ENCODE measurements at places on chromosomes 5 and 9.

- DNase-seq, result no peak
These were observed 404.4 kb downstream of the CYLC2 start for GRCh38 chr9:103399535-103399934.

GRCh38 chr9:129549139-129549538, 71.8 kb downstream of the C9orf50 start:
- no peak for DNase-seq

GRCh38 chr5:66633754-66634153, 37.6 kb downstream of the MAST4 start:
- no peak for DNase-seq

- no peak for DNase-seq
These were observed 265.8 kb downstream of the MED10 start for GRCh38 chr5:6112538-6112937.

- DNase-seq, result no peak
These were observed 2.6 kb upstream of the GCNT1 start for GRCh38 chr9:76456202-76456926.

GRCh38 chr9:77789891-77790290, 141.8 kb upstream of the GNA14 start:
- no peak for DNase-seq

- DNase-seq, result no peak
These were observed 301.3 kb upstream of the SGCD start for GRCh38 chr5:156025656-156026055.

DNA sequence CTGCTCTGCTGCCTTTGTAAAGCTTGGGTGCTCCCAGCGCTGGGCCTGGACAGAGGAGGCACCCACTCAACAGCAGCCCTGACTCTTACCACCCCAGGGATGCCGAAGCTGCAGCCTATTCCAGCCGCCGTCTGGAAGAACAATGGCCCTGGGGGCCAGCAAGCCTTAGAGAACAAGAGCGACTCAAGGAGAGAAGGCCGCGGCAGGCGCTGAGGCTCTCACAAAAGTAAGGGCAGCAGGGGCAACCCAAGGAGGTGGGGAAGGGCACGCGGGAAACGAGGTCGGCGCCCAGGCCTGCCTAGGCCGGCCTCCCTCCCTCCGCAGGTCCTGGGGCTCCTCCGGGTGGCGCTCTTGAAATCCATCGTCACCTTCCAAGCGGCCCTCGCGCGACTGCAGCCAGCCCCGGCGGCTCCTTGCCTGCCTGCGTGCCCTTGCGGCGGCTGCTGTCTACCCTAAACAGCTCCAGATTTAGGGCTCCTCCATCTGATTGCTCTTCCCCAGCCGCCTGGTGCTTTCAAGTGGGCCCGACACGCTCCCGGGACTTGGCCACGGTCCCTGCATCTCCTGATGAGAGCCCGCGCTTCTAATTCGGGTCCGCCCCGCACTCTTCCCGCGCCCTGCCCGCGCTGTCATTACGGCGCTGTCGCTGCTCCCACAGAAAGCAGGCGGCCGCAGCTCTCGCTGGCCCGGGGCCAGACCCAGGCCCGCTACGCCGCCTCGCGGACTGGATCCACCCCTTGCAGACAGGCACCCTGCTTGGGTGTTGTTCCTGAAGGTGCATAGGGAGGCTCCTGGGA, 213.3 kb downstream of the SEMA6A start:
- DNase-seq, result no peak

- DNase-seq, result no peak
These were observed 500.7 kb downstream of the TLE4 start for GRCh38 chr9:80072451-80072850.

DNA sequence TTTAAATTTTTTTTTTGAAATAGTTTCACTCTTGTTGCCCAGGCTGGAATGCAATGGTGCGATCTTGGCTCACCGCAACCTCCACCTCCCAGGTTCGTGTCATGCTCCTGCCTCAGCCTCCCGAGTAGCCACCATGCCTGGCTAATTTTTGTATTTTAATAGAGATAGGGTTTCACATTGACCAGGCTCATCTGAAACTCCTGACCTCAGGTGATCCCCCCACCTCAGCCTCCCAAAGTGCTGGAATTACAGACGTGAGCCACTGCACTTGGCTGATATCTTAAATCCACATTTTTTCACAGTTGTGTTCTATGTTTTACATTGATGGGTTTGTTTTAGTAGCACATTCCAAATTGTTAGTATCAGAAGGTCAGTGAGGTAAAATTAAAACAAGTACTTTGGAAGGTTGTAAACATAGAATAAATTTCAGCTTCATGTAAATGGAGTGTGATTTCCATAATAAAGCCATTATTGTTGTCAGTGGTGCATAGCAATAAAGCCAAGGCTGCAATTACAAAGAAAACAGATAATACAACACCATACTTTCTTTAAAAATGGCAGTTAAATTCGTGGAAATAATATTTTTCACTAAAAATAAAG, 287.2 kb downstream of the ARRDC3 start:
- no peak for DNase-seq

DNA sequence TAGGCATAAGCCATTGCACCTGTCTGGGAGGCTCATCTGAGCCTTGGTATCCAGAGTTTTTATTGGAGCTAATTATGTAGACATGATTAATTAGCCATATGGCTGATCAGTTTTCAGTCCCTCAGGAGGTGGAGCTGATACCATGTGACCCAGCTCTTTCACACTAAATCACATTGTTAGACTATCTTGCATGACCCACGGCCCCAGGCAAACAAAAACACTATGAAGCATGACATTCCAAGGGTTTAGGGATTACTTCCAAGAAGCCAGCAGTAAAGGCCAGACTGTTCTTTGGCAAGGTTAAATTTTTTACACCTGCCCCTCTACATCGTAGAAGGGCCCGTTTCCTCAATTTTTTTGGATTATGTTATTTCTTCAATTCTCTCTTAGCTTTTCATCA, 5.0 kb upstream of the C5orf24 start:
- DNase-seq, result no peak

- DNase-seq, result no peak
These were observed 18.0 kb upstream of the VLDLR start for GRCh38 chr9:2603621-2604020.

- DNase-seq, result peak; percentile 24
These were observed 194.2 kb upstream of the HAPLN1 start for GRCh38 chr5:83914662-83915418.

GRCh38 chr5:58268268-58268667, 191.6 kb downstream of the PLK2 start:
- no peak for DNase-seq

DNA sequence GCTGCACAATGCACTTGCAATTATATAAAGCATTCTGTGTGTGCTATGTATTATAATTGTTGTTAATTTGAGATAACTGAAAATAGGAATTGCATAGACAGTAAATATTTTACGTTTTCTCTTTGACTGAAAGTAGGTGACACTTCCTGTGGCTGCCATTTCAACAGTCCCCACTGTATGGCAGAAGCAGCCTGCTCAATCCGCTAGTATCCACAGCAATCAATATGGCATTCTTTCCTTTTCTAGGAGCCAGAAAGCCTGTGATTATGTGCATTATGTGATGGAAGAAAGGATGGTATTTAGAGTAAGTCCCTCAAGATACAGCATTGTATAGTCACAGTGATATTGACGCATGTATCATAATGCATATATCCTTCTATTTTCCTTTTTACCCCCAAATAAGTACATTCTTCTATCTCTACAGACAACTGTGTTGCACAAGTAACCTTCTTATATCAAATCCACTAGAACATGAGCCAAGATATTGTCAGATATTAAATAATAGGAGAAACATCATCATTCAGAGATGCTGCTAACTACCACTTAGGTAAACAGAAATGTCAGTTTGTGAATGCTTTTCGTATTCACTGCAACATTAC, 59.7 kb downstream of the CARTPT start:
- peak; percentile 30 for DNase-seq

GRCh38 chr5:39214912-39215709, 4.3 kb downstream of the FYB1 start:
- no peak for DNase-seq

DNA sequence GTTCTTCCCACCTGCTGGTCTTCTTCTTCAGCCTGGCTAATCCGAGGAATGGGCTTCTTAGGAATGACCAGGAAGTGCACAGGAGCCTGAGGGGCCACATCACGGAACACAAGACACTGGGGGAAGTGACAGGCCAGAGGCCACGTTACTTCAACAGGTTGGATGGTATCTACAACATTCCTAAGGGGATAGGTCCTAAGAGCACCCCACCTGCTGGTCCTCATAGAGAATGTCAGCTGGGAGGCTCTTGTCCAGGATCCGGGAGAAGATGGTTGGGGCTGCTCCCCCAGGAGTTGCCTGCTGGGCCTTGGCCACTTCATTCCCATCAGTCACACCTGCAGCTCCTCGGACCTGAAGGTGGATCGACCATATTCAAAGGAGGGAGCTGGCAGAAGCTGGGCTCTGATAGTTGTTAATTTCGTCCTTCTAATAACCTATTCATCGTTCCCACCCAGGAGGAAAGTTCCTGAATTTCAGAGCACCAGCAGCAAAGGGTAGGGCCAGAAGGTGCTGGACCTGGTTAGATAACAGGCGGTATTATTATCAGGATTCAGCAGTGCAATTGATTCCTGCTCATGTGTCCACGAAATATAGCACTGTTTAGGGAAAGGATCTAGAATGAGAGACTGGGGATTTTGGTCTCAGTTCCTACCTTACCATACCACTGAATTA, 1.3 kb downstream of the HINT2 start:
- DNase-seq, result peak; percentile 38

DNA sequence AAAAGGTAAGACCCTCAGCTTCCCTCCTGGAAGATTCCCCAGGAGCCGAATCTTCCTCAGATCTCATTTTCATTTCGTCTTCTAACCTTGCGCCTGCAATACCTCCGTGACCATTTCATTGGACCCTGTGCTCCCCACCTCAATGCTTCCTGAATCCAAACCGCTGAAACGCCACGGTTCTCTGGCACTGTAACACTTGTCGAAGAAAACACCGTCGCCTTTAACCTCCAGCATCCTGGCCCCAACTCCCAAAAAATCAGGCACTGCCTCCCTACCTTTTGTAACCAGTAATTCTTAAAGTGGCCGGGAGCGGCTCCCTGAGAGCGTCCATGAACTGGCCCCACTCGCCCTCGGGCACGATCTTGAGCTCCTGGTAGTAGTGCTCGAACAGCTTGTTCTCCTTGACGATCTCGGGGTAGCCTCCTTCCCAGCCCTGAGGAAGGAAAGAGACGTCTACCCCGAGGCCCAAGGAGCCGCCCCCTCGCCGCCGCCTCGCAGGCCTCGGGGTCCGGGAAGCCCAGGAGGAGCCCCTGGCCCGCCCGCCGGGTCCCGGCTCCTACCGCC, 438 bp downstream of the NSUN2 start:
- no peak for DNase-seq

GRCh38 chr9:130712564-130713285, 19.1 kb downstream of the EXOSC2 start:
- DNase-seq, result peak; percentile 99

DNA sequence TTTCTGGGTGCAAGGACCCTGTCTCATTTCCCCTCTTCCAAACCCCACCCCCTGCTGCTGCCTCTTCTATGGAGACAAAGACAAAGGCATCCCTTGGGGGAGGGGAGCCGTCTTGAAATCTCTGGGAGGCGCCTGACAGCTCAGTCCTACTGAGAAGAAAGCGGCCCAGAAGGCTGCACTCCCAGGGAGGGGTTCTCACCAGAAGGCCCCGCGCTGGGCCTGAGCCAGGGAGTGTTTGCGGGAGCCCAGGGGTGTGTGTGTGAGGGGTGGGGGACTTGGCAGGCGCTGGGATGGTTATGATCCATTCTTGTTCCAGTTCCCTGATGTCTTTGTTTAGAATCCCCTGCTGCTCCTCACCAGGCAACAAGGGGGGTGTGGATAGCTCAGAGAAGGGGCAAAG, 45.7 kb upstream of the ALDH1B1 start:
- no peak for DNase-seq

DNA sequence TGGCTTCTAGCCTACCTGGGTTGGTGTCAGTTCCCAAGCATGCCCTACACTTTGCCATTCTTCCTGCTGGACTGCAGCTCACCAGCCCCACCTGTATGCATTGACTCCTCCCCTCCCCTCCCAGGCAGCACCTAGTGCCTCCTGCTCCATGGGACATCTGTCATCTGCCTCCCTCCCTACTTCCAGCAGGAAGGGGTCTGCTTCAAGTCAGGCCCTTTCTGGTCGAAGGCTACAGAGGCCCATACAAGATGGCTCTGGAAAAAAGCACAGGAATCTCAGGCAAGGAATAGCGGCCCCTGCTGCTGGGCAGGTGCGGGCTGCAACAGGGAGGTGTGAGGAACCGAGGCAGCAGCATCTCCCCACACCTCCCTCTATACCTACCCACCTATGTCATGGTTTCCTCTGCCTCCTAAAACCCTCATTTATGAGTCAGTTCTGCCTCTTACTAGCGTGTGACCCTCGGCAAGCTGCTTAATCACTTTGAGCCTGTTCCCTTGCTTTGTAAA, 19.7 kb downstream of the WWC1 start:
- no peak for DNase-seq

GRCh38 chr5:78638973-78639669, 9.5 kb downstream of the LHFPL2 start:
- DNase-seq, result no peak

GRCh38 chr5:73295447-73295846, 122.5 kb downstream of the TMEM174 start:
- no peak for DNase-seq

GRCh38 chr9:98550206-98550820, 158.4 kb downstream of the GABBR2 start:
- DNase-seq, result peak; percentile 60

GRCh38 chr5:17042041-17042440, 106.0 kb upstream of the MYO10 start:
- DNase-seq, result no peak

GRCh38 chr5:15522187-15522520, 22.2 kb downstream of the FBXL7 start:
- no peak for DNase-seq

- no peak for DNase-seq
These were observed 19.8 kb upstream of the PAX5 start for GRCh38 chr9:37053684-37054362.

DNA sequence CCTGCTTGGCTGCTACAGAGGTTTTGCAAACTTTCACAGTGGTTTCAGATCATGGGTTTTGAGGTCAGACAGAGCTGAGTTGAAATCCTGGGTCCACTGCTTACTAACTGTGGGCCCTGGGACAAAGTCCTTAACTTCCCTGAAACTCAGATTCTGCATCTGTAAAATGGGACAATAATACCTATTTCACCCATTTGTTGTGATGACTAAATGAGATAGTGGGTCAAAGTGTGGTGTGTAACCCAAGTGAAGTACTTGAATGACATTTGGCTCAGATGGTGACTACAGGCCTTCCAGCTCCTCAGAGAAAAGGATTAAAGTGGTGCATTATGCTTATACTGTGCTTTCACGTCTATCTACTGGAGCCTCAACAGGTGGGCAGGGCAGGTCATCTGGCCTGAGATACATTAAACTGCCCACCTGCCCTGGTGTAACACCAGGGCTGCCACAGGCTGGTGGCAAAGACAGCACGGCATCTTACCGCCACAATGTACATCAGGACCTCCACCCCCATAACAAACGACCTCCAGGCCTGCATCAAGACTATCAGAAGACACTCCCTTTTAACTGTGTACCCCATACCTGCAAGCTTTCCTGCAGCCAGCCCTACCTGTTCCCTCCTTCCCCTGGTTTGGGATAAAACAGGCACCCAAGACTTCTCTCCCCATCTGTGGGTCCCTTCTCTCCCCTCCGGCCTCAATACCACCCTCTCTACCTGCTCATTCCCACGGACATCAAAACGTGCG, 846 bp upstream of the TRAF1 start:
- no peak for DNase-seq

Measured in HT1080 (cell line).